ENCODE measurements at places on chromosomes 12 and 14.

GRCh38 chr14:105204206-105204930 is 23.3 kb upstream of the NUDT14 start:
- DNase-seq, result peak; percentile 96

DNA sequence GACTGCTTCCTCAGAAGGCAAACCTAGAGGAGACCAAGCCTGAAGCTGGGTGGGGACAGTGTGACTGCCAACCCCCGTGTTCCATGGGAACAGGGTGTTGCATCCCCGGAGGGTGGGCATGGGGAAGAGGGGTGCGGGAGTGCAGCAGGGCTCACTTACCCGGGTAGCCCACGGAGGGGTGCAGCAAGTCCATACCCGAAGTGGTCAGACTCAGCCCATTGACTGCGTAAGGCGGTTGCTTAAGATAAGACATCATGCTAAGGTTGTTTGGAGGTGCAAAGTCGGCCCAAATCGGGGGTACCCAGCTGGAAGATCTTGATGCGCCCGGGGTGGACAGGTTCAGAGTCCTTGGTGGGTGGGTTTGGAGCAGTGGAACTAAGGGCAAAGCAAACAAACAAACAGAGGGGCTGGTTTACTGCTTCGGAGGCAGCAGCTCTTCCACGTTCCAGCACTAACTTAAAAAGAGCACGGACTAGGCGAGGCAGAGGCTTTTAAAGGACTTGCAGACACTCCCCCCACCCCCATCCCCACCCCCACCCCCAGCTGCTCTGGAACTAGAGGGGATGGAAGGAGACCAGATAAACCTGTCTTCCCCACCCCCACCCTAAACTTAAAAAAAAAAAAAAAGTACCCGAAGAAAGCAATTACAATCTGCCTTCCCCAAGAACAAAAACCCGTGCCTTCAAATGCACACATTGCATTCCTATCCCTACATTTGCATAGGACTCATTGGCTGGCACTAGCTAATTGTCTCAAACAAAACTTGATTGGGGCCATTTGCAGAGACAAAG is 4.9 kb downstream of the OTX2 start:
- no peak for DNase-seq

DNA sequence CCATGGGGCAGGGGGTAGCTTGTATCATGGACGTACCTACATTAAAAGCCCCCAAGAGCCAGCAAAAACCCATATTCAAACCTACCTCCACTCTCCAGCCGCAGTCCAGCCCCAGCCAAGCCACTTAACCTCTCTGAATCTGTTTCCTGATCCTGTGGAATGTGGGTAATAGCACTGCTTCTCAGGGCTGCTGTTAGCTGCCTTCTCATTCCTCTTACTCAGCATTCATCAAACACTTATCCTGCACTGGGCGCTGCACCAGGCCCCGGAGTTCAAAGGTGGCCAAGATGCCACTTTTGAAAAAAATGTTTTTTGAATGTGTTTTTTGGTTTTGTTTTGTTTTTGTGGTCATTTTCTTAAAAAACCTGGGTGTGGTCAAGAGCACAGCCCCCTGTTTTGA is 237.4 kb downstream of the CHST11 start:
- DNase-seq, result no peak

DNA sequence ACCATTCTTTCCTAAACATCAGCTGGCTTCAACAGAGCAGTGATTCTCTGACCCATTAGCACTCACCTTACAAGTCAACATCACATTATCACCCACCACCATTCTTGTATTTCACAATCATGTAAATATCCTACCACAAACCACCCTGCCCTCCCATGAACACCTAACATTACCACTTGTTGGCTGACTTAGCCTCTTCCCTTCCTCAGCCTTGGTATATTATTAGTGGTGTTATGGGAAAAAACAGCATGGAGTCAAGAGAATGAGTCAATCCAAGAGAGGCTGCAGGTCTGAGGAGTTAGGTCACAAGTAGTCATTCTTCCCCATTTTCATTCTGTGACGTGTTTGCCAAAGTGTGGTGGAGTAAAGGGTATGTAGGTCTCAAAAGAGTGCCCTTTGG is 22.3 kb upstream of the MGP start:
- DNase-seq, result no peak

GRCh38 chr12:57726884-57727757 is 11.4 kb downstream of the AGAP2 start:
- peak; percentile 49 for DNase-seq

DNA sequence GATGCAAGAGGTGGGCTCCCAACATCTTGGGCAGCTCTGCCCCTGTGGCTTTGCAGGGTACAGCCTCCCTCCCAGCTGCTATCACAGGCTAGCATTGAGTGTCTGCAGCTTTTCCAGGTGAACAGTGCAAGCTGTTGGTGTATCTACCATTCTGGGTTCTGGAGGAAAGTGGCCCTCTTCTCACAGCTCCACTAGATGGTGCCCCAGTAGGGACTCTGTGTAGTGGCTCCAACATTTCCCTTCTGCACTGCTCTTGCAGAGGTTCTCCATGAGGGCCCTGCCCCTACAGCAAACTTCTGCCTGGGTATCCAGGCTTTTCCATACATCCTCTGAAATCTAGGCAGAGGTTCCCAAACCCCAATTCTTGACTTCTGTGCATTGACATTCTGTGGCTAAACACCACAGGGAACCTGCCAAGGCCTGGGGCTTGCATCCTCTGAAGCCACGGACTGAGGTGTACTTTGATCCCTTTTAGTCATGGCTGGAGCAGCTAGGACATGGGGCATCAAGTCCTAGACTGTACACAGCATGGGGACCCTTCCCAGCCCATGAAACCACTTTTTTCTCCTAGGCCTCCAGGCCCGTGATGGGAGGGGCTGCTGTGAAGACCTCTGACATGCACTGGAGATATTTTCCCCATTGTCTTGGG is 24.0 kb upstream of the SLC38A1 start:
- DNase-seq, result no peak

GRCh38 chr14:67232066-67232465 is 9.2 kb upstream of the PALS1 start:
- no peak for DNase-seq

All from left lobe of liver (tissue), 2 donors.